ENCODE measurements at places on chromosomes 6 and 20.

GRCh38 chr6:22447249-22448196, 121.8 kb upstream of the HDGFL1 start:
- H3K27ac ChIP-seq = no peak overlapping the region
- H3K27me3 ChIP-seq = no peaks in the 10 kb centered on the region
- H3K4me3 ChIP-seq = no peak overlapping the region
- no peaks in the 10 kb centered on the region for H3K36me3 ChIP-seq
- no peaks in the 10 kb centered on the region for H3K4me1 ChIP-seq
- DNase-seq = no peak

DNA sequence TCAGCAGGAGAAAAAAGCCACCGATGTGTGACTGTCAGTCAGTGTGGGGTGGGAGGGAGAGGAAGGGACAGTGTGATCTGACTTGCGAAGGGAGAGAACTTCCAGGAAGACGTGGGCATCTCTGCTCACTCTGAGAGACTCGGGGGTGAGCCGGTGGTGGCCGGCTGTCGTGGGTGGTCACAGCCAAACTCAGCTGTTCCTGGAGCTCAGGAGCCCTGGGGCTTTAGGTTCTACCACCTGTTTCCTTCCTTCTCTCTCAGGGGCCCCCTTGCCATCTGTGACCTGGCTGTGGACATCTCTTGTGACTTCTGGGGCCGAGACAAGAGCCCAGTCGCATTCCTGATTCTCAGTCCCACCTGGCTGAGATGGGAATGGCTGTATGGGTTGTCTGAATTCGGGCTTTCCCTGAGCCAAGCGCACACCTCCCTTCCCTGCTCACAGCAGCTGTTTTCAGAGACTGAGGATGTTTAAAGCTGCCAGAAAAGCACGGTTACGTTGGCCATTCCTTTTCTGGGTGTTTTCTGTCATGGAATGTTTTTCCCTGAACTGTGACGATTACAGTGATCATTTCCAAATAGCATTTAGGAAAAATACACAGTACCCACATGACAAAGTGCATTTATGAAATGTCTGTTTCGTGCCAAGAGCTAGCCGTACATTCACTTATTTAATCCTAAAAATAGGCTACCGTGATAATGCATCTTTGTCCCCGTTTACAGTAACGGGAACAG, 36.5 kb downstream of the SYNJ2 start:
- H3K4me1 ChIP-seq = peaks cover 27% of the 10 kb centered on the region
- no peak overlapping the region for H3K4me3 ChIP-seq
- H3K36me3 ChIP-seq = peaks cover 33% of the 10 kb centered on the region
- H3K27me3 ChIP-seq = no peaks in the 10 kb centered on the region
- DNase-seq = no peak
- no peak overlapping the region for H3K27ac ChIP-seq

GRCh38 chr6:139028658-139029469, at the start of gene ABRACL:
Gene ABRACL, plus strand, starts transcription at chr6:139028745. Its CDS starts 5,416 bp downstream, at chr6:139034161.
- H3K36me3 ChIP-seq = peaks cover 10% of the 10 kb centered on the region
- no peaks in the 10 kb centered on the region for H3K27me3 ChIP-seq
- H3K4me3 ChIP-seq = peak within 1 kb of the TSS; percentile 93
- peak within 1 kb of the TSS; percentile 82 for H3K27ac ChIP-seq
- H3K4me1 ChIP-seq = peaks cover 29% of the 10 kb centered on the region

DNA sequence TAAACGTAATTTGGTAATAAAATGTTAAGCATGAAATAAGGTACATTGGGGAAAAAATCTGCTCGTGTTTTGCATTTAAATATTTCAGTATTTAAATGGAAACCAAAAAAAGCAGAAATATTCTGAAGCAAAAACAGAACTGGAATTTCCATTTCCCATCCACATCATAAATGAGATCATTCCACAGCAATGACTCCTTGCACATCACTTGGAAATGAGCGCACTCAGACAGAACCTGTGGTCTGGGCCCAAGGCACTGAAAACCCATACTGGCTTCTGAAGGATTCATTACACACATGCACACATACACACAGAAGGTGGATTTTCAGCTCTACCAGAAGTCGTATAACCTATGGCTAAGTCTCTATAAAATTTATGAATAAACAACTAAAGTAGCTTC, 174.8 kb downstream of the IBTK start:
- H3K36me3 ChIP-seq = no peaks in the 10 kb centered on the region
- H3K4me1 ChIP-seq = no peaks in the 10 kb centered on the region
- no peak for DNase-seq
- H3K4me3 ChIP-seq = no peak overlapping the region
- H3K27ac ChIP-seq = no peak overlapping the region
- H3K27me3 ChIP-seq = no peaks in the 10 kb centered on the region

- peaks cover 3% of the 10 kb centered on the region for H3K4me1 ChIP-seq
- no peaks in the 10 kb centered on the region for H3K36me3 ChIP-seq
- peaks cover 21% of the 10 kb centered on the region for H3K27me3 ChIP-seq
- no peak for DNase-seq
Measured at GRCh38 chr6:159908535-159908934, 17.7 kb downstream of the MAS1 start.

GRCh38 chr20:1460275-1460674, 6.4 kb downstream of the NSFL1C start:
- no peak for DNase-seq
- no peaks in the 10 kb centered on the region for H3K27me3 ChIP-seq
- peaks cover 42% of the 10 kb centered on the region for H3K36me3 ChIP-seq
- no peak overlapping the region for H3K27ac ChIP-seq
- peaks cover 24% of the 10 kb centered on the region for H3K4me1 ChIP-seq
- no peak overlapping the region for H3K4me3 ChIP-seq

DNA sequence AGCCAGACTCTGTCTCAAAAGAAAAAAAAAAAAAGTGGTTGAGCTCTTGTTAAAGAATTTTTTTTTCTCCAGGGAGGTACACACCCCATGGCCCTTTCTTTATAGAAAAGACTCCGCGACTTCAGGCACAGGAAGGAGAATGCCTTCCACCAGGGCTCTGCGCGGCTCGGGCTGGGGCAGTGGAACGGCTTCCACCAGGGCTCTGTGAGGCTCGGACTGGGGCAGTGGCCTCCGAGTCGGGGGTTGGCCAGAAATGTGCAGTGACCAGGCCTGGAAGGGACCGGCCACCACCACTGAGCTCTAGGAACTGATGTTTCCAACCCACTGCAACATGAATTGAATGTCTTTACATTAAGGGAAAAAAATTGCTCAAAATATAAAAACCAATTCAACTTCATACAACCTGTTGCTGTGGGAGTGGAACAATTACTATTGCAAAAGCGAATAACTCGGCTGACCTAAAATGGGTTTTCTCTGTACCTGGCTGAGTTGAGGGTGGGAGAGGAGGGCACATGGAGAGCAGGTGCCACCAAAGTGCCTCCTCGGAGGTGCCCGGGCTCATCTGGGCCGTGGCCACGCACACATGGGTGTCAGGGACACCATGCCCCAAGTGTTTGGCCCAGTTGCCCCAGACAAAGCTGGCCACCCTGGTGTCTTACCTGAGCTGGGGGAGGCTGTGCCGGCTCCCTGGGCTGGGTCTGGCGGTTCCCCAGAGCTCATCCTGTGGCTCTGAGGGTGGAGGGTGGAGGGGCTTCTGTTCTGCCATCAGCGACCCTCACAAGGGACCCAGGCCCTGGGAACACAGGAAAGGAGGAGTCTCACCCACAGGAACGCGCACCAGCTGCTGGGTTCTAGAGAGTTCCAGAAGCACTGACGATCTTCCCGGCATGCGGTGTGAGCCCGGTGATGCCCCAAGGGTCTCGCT, 29.3 kb downstream of the SLC2A4RG start:
- H3K4me1 ChIP-seq = no peaks in the 10 kb centered on the region
- no peaks in the 10 kb centered on the region for H3K36me3 ChIP-seq
- no peak overlapping the region for H3K4me3 ChIP-seq
- no peak for DNase-seq
- peaks cover 4% of the 10 kb centered on the region for H3K27me3 ChIP-seq
- H3K27ac ChIP-seq = no peak overlapping the region

- DNase-seq = no peak
- no peak overlapping the region for H3K4me3 ChIP-seq
- no peak overlapping the region for H3K27ac ChIP-seq
Measured at GRCh38 chr20:12928755-12929401, 79.9 kb upstream of the SPTLC3 start.

DNA sequence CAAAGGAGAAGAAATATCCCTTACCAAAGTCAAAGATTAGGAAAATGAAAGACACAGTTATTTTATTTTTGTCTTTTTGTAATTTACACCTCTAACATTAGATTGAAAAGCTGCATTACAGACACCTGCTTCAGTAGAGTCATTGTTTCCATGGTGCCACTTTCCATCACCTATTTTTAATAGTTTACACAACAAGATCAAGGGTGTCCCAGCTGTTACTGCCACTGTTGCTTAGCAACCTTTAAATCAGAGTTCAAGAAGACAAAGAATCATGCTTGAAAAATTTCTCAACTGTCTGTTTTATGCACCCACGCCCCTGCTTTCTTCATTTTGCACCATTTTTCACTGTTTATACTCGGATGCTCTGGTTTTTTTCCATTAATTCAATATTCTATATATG, 668.2 kb upstream of the GJE1 start:
- peaks cover 14% of the 10 kb centered on the region for H3K4me1 ChIP-seq
- no peak overlapping the region for H3K4me3 ChIP-seq
- H3K27me3 ChIP-seq = no peaks in the 10 kb centered on the region
- H3K27ac ChIP-seq = no peak overlapping the region
- no peak for DNase-seq
- H3K36me3 ChIP-seq = no peaks in the 10 kb centered on the region

DNA sequence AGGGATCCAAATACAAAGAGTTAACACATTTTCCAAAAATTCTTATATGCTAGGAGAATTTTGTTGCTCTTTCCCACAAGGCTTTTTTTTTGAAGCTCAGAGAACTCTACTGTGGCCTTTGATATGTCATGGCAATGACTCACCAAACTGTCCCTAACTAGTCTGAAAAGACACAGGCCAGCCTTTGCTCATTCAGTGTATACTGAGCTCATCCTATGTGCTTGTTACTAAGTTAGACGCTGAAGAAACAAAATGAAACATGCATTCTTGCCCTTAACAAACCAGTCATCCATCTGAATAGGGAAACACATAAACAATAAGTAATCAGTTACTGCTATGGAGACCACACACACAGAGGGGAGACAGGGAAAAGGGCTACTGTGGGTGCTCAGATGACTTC, 291.8 kb downstream of the FOXC1 start:
- peaks cover 4% of the 10 kb centered on the region for H3K4me1 ChIP-seq
- no peak overlapping the region for H3K4me3 ChIP-seq
- no peaks in the 10 kb centered on the region for H3K36me3 ChIP-seq

- H3K27ac ChIP-seq = no peak overlapping the region
- no peak for DNase-seq
- H3K27me3 ChIP-seq = no peaks in the 10 kb centered on the region
- H3K4me1 ChIP-seq = no peaks in the 10 kb centered on the region
Measured at GRCh38 chr6:21142741-21143140, 450.8 kb upstream of the SOX4 start.

GRCh38 chr6:144307880-144308279, 22.7 kb downstream of the UTRN start:
- H3K36me3 ChIP-seq = peaks cover 18% of the 10 kb centered on the region
- peaks cover 53% of the 10 kb centered on the region for H3K4me1 ChIP-seq
- H3K27me3 ChIP-seq = peaks cover 8% of the 10 kb centered on the region
- H3K27ac ChIP-seq = no peak overlapping the region

DNA sequence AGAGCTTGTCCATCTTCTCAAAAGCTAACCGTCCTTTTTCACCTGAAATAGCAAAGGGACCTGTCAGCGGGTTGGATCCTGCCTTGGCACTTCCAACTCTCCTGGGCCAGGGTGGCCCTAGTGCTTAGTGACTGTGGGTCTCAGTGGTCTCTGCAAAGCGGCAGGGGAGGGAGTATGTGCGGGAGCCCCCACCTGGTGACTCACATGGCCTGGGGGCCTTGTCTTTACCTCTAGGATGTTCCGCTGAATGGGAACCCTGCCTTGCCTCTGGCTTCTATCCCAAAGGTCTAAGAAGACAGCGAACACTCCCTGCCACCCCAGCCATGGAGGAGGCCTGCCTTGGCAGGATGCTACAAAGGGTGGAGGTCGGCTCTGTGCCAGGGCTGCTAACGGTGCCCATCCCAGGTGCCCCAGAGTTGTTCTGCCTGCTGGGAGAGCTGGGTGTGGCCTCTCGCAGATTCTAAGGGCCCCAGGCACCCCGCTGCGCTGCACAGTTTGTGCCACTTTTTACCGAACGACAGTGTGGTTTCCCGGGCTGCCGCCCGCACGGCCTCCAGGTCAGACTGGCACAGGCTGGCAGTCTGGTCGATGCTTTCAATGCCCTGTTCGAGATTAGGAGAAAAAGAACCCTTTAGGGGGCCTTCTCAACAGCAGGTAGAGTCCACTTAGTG, 77.2 kb downstream of the PTPN1 start:
- no peak for DNase-seq
- H3K27me3 ChIP-seq = no peaks in the 10 kb centered on the region
- H3K36me3 ChIP-seq = peaks cover 22% of the 10 kb centered on the region
- no peak overlapping the region for H3K27ac ChIP-seq
- peaks cover 4% of the 10 kb centered on the region for H3K4me1 ChIP-seq

DNA sequence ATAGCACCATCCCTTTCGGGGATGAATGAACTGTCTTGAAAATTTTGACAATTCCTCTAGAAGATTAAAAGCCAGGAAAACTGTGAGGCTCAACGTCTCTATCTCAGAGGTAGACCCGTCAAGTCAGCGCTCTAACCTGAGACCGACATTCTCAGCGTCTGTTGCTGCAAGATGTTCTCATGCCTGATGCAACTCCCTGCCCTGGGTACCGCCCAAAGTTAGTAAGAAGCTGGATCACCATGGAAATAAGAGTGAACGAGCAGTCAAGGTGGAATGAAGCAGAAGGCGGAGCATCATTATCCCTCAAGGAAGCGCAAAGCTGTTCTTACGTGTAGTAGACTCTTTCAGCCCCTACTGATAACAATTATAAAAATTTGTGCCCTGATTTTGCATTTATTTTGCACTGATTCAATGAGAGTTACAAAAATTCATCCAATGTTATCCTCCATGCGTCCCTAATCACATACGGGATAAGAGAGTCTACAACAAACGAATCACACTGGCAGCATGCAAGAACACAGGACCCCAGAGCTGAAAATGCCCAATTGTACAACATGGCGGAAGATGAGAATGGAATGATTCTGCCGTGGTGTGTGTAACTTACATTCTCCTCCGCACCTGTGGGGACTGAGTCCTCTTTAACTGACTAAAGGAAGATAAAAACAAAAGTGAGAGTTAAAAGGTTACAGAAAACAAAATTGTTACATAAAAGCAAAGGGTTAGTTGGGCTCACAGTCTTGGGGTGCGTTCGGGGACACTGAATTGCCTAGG, 95.4 kb downstream of the BCAS1 start:
- H3K27ac ChIP-seq = no peak overlapping the region
- no peak overlapping the region for H3K4me3 ChIP-seq
- H3K4me1 ChIP-seq = no peaks in the 10 kb centered on the region
- DNase-seq = no peak
- no peaks in the 10 kb centered on the region for H3K27me3 ChIP-seq
- H3K36me3 ChIP-seq = no peaks in the 10 kb centered on the region

GRCh38 chr6:113182370-113183141, 674.6 kb upstream of the MARCKS start:
- no peaks in the 10 kb centered on the region for H3K4me1 ChIP-seq
- DNase-seq = no peak
- H3K4me3 ChIP-seq = no peak overlapping the region

- peak overlapping the region; percentile 94 for H3K27ac ChIP-seq
- peak; percentile 47 for DNase-seq
- H3K36me3 ChIP-seq = peaks cover 46% of the 10 kb centered on the region
- peak overlapping the region; percentile 99 for H3K4me3 ChIP-seq
- peaks cover 6% of the 10 kb centered on the region for H3K27me3 ChIP-seq
- H3K4me1 ChIP-seq = peaks cover 66% of the 10 kb centered on the region
Measured at GRCh38 chr6:111871207-111871606, 2.0 kb downstream of the FYN start.

All from activated T-helper 1 cell treated with anti-CD3 and anti-CD28 coated beads, Interleukin-12 subunit alpha, Interleukin-12 subunit beta, Interleukin-2, Interleukin-4 antibody, amounts not matched to agents 30 ng/mL and 10 ng/mL and 1 ng/mL, durations not matched to agents 14 hours and 24 hours and 36 hours (primary cell).